ENCODE measurements at places on chromosomes 7 and 10.

DNA sequence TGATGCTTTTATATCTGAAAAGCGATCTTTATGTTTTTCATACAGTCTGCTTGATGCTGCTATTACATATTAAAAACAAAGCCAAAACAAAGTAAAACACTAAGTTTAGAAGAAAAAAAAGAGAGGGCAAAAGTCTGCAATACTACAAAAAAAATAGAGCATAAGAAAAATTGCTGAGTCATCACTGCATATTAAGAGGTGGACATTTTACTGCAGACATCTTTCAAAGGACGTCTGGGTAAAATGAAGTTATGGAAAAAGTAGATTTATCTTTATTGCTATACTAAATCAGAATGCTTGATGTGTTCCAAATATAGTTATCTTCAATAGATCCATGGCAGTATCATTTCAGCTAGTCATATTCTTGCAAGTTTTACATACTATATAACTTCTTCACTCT, 172.0 kb downstream of the MAGI2 start:
- DNase-seq: no peak

DNA sequence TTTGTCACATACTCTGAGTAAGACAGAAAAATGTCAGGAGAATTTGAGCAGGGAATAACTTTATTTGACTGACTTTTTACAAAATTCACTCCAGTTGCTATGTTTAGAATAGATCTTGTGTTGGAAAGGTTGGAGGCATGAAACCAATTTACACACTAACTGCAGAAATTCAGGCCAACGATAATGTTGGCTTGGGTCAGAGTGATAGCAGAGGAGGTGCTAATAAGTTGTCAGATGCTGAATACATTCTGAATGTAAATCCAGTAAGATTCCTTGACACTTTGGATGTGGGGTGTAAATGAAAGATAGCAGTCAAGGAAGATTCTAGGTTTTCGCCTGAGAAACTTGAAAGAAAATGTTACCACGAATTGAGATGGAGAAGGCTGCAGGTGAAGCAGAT, 502.5 kb upstream of the GHITM start:
- no peak for DNase-seq

GRCh38 chr7:105587909-105588635, 6.8 kb upstream of the EFCAB10 start:
- peak; percentile 54 for DNase-seq

DNA sequence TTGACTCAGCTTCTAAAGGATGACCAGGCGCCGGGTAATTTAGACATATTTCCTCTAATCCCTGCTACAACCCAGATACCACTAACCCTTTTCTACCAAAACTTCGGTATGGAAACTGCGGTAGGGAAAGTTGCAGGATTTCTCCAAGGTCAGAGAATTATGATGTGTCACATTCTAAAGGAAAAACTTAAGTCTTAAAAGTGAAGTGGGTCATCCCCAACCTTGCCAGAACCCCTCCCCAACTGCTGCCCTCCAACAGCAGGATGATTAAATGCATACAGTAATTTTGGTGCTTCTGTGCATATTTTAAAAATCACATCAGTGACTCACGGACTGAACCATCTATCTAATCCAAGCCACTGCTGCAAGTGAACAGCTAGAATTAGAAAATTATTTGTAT, 52.7 kb downstream of the GRB10 start:
- DNase-seq: no peak

- DNase-seq: no peak
These were observed 7.8 kb downstream of the PAPSS2 start for GRCh38 chr10:87667493-87667892.

GRCh38 chr7:140404565-140405065, 757 bp downstream of the RAB19 start:
- no peak for DNase-seq

GRCh38 chr10:95793401-95794045, 37.6 kb downstream of the ENTPD1 start:
- DNase-seq: peak; percentile 81

GRCh38 chr7:108589199-108589598, 19.5 kb downstream of the DNAJB9 start:
- no peak for DNase-seq

- DNase-seq: no peak
These were observed 43.6 kb downstream of the KLHDC10 start for GRCh38 chr7:130113887-130114286.

GRCh38 chr10:101887775-101888174, 44.2 kb upstream of the KCNIP2 start:
- no peak for DNase-seq

GRCh38 chr7:139044813-139045794, 9.3 kb upstream of the ZC3HAV1L start:
- DNase-seq: no peak

DNA sequence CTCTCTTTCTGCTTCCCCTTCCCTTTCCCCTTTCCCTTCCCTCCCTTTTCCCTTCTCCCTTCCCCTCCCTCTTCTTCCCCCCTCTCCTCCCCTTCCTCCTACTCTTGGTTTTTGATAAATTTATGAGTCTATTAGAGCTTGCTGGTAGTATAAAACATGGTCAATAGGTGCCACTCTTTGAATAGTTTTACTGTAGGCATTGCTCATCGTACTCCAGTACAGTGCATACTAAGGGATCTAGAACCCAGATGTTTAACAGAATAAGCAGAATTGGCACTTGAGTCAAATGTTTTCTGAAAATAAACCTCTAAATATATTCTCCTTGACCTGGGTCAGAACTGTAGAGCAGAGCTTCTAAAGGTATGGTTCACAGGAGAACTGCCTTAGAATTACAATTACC, 126.7 kb downstream of the SORCS3 start:
- DNase-seq: no peak

Measured in activated CD8-positive, alpha-beta T cell treated with anti-CD3 and anti-CD28 coated beads for 36 hours (primary cell).